CD4-positive, alpha-beta T cell treated with Interleukin-2 at 100 ng/mL for 4 hours (primary cell): ENCODE measurements at places on chromosomes 16 and 17.
A peak's percentile ranks its signal among the peaks of the same experiment; 100 is the strongest.

- DNase-seq, result no peak
These were observed 343.0 kb downstream of the SNX29 start for GRCh38 chr16:12319428-12320035.

GRCh38 chr16:30659507-30660423, 1.5 kb downstream of the FBRS start:
- DNase-seq, result peak; percentile 55

DNA sequence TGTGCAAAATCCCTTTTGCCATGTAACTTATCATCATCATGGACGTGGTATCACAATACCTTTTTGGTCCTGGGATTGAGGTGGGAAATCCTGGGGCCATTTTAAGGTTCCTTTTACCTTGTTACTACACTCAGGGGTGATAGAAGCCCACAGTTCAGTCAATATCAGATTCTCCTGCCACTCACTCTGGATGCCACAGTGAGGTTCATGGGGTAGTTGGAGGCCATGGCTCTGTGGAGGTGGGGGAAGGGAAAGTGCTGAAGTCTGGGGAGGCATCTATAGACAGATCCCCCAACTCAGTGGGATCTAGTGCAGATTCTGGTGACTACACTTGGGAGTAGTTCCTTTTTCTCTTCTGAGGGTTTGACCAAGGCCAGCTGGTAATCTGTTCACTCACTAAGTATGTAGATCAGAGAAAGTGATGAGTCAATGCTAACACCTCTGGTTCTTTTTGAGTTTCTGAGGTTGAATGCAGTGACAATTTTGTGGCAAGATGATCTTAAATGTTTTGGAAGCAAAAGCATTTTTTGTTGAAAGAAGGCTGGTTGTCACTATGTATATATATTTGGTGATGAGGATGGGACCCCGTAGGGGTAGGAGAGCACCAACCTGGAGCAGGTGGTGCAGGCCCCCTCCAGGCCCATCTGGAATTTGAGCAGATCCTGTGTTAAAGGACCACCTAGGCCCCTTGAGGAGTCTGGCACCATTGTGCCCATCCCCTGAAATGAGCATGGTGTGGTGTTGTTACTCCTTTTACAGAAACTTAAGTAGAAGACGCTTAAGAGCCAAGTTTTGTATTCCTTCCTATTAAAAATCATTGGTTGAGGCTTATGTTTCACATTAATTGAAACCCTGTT, 18.8 kb upstream of the IRF8 start:
- no peak for DNase-seq

DNA sequence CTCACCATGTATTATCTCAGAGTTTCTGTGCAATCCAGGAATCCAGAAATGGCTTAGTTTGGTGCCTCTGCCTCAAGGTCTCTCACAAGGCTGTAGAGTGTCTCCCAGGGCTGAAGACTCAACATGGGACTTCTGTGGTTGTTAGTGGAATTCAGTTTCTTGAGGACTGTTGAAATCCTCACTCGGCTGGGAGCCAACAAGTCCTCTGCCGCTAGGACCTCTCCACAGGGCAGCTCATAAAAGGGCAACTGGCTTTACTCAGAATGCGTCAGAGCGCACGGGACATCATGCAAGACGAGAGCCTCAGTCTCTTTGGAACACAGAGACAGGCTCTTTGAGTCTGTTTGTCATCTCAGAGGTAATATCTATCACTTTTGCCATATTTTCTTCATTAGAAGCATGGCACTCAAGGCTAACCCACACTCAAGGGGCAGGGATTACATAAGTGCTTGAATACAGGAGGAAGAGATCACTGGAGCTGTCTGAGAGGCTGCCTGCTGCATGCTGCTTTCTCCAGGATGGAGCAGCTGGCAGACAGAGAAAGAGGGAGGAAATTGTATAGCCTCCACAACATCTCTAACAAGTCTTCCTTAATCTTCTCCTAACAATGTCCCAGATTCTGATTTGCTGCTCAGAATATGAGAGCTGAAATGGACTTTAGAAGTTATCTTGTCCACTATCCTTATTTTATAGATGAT, 97.5 kb upstream of the ASIC2 start:
- DNase-seq, result no peak

GRCh38 chr17:34885076-34885475, 76.2 kb downstream of the CCT6B start:
- no peak for DNase-seq

DNA sequence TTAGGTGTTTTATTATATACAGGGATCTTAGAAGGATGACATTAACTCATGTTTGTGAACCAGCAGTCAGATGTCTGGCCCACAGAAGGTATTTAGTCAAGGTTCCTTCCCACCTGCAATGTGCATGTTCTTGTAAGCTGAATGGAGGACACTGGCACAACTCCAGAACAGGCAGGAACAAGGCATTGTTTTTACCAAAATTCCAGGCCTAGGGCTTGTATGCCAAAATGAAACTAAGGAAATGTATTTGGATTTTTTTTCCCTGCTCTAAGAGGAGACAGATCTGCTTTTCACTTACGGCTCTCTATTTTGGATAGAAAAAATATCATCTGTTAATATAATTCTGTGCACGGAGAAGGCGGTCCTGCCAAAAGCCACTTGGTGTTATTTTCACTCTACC, 312.5 kb downstream of the GRIN2A start:
- DNase-seq, result no peak

GRCh38 chr16:25097276-25097975, 14.1 kb upstream of the LCMT1 start:
- DNase-seq, result no peak

GRCh38 chr16:89065458-89065822, 28.2 kb upstream of the ACSF3 start:
- DNase-seq, result no peak

DNA sequence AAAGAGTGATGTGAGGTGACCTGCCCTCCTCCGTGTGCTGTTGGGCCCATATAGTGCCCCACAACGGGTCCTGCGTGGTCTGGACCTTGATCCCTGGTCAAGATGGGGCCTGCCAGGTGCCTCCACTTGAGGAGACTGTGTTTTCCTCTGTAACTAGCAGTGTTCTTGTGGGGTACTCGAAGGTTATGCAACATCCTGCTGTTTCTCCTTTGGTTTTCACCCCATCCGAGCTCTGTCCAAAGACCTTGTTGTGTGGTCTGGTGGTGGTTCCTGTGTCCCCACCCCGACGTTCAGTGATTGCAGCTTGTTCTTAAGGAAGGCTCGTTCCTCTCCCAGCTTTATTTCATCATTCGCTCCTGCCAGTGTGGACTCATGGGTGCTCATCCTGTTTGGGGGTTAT, 38.7 kb upstream of the ZNF750 start:
- DNase-seq, result no peak

DNA sequence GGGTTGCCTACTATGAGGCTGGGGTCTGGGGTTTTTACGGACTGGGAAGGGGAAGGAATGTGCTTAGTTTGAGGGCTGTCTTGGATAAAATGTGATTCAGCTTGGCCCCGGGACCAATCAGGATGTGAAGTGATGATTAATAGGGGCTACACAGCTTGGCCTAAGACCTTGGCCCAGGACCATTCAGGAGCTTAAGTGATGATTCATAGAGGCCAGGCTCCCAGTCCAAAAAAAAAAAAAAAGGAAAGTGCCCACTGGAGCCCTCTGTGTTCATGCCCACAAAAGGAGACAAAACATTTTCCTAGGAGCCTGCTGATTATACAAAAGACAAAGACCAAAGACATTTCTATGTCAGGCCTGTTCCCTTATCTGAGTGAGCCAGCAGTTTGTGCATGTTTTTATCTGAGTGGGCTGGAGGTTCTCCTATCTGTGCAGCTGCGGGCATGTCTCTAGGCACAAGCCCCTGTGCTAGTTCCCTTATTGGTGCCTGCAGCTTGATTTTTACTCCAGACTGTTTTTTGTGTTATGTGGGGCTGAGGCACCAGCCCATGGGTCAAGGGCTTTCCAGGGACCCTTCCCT, 898.2 kb upstream of the GOT2 start:
- DNase-seq, result no peak

- no peak for DNase-seq
These were observed 680.8 kb upstream of the CDH8 start for GRCh38 chr16:62717026-62717425.

DNA sequence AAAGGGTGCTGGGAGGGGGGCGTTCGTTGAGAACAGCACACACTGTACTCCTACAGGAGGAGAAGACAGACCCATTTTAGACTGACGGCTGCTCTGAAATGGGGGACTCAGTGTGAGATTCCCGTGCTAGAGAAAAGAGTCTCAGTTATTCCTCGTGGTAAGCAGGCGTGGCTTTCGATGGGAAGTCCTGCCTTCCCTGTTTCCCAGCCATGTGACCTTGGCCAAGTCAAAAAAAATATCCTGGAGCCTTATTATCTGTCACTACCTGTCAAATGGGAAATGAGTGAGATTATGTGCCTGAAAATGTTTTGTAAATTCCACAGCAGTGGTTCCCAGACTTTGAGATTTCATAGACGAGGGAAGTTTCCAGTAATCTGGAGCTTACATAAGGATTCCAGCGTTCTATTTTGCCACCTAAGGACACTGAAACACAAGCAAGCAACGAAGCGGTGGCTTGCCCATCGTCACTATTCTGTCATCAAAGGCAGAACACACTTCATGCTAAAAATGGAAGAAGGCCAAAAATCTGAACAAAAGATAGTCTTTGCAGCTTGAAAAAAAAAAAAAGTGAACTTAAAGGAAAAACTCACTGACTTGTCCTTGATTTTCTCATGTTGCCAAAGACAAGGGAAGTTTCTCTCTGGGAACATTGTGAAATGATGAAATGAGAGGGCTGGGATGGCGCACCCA, 253.4 kb upstream of the RPL38 start:
- DNase-seq, result no peak

GRCh38 chr17:82590881-82591539, 57.2 kb downstream of the WDR45B start:
- DNase-seq, result no peak

- DNase-seq, result no peak
These were observed 87.5 kb upstream of the DNAH17 start for GRCh38 chr17:78664476-78665386.

GRCh38 chr17:61863801-61864126, 436 bp upstream of the BRIP1 start:
- DNase-seq, result no peak

DNA sequence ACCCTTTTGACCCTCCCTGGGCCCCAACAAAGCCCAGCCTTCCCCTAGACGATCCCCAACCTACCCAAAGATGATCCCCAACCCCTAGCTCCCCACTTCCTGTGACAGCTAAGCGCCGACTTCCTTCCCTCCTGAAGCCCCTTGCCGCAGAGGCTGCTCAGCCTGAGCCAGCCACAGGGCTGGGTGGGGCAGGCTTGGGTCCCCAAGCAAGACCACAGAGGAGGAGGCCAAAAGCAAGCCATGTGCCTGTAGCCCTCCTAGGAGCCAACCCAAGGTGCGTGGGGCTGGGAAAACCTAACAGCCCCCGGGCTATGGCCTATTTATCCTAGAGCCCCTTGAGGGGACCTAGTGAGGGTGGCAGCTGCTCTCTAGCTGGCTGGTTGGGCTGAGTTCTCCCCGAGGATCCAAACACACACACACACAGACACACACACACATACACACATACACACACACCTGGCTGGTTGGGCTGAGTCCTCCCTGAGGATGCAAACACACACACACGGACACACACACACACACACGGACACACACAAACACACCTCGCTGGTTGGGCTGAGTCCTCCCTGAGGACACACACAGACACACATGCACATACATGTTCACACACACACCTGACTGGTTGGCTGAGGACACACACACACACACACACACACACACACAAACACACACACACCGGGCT, 4.8 kb downstream of the ARRB2 start:
- DNase-seq, result peak; percentile 72

DNA sequence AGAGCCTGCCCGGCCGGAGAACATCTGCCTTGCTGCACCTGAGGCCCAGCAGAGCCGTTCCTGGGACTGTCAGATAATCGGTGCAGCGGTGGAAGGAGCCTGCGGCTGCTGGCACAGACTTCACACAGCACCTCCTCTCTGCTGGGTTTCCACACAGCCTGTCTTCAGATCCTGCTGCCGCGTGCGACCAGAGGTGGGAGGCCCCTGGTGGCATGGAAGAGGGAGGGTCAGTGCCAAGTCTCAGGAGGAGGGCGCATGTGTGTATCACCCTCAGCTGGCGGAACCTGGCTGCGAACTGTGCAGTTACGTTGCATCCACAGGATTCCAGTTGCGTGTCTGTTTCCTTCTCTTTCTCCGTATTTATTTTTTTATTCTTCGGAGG, 3.3 kb downstream of the CDK5R1 start:
- DNase-seq, result no peak

DNA sequence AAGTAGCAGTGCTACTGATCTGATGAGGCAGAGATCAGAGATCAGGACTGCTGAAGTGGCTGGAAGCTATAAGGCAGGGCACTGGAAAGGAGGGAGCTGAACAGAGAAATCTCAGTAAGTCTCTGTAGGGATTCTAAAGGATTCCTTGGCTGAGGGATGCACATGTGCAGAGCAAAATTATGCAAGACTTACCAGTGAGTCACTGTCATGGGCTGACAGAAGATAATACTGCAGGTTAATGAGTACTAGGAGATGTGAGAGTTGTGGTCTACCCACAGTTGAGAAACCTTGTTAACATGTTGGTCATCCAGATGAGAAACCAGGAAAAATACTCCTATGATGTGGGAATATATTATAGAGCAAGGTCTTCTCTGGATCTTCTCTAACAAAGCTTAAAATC, 378.1 kb downstream of the HAPSTR1 start:
- no peak for DNase-seq
